ENCODE measurements at places on chromosomes 4 and X. TPM values are rescaled to one million over a fixed set of nuclear protein-coding genes. Genes with fewer than 3 reads are reported as not detected.
A peak's percentile ranks its signal among the peaks of the same experiment; 100 is the strongest.

DNA sequence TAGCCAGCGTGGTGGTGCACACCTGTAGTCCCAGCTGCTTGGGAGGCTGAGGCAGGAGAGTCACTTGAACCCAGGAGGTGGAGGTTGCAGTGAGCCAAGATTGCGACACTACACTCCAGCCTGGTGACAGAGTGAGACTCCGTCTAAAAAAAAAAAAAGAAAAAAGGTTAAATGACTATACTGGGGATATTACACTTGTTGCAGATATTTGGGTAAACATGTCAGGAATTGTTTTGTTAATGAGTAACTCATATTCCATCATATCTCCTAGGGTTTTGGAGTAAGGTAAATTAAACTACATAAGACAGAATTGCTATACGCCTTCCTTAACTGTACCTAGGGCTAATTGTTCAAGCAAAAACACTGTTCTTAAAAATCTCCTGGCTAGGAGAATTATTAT lies 291.4 kb upstream of the IGFBP7 start:
- no peak for DNase-seq
- peaks cover 6% of the 10 kb centered on the region for H3K4me1 ChIP-seq
- H3K4me3 ChIP-seq, result no peak overlapping the region
- H3K27ac ChIP-seq, result no peak overlapping the region
- no peaks in the 10 kb centered on the region for H3K36me3 ChIP-seq
- H3K27me3 ChIP-seq, result no peaks in the 10 kb centered on the region

DNA sequence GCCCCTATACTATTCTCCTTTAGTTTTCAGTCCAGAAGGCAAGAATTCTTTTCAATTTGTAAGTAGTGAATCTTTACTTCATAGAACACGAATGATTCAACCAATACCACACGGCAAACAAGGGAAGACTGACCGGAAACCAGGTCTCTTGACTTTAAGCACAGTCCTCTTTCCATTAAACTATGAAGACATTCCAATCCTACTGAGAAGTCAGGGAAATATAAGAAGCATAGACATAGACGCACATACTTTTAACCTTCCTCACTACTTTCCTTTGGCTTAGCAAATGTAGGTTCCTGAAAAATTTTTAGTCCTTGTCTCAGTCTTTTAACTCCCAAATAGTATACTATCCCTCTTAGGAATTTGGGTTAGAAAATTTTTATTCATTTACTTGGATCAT lies 9.1 kb downstream of the CHRDL1 start:
- no peaks in the 10 kb centered on the region for H3K4me1 ChIP-seq
- H3K4me3 ChIP-seq, result no peak overlapping the region
- peak overlapping the region; percentile 45 for H3K27ac ChIP-seq
- no peaks in the 10 kb centered on the region for H3K36me3 ChIP-seq
- DNase-seq, result peak; percentile 89

GRCh38 chr4:153519687-153520086 lies 53.5 kb downstream of the TMEM131L start:
- peaks cover 4% of the 10 kb centered on the region for H3K4me1 ChIP-seq
- no peak overlapping the region for H3K4me3 ChIP-seq
- H3K27ac ChIP-seq, result no peak overlapping the region
- no peak for DNase-seq

DNA sequence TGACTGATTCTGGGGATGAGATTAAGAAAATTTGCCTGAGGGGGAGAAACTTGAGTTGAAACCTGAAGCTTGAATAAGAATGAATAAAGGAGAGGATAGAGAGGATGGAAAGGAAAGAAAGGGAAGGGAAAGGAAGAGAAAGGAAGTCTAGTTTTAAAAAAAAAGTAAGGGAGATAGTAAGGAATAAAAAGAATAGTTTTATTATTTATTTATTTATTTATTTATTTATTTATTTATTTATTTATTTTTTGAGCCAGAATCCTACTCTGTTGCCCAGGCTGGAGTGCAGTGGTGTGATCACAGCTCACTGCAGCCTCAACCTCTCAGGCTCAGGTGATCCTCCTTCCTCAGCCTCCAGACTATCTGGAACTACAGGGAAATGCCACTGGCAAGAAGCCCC lies 62.0 kb upstream of the NAF1 start:
- H3K27me3 ChIP-seq, result no peaks in the 10 kb centered on the region
- no peak overlapping the region for H3K4me3 ChIP-seq
- H3K36me3 ChIP-seq, result no peaks in the 10 kb centered on the region
- DNase-seq, result no peak
- H3K4me1 ChIP-seq, result no peaks in the 10 kb centered on the region

- H3K27ac ChIP-seq, result no peak overlapping the region
- H3K36me3 ChIP-seq, result no peaks in the 10 kb centered on the region
- H3K4me1 ChIP-seq, result peaks cover 2% of the 10 kb centered on the region
- H3K27me3 ChIP-seq, result no peaks in the 10 kb centered on the region
- no peak overlapping the region for H3K4me3 ChIP-seq
These were observed 187.0 kb downstream of the BMPR1B start for GRCh38 chr4:94944726-94945125.

The PDS5A gene
- total RNA-seq, result 49.5 TPM

The GPR173 gene
- total RNA-seq, result 8.1 TPM

DNA sequence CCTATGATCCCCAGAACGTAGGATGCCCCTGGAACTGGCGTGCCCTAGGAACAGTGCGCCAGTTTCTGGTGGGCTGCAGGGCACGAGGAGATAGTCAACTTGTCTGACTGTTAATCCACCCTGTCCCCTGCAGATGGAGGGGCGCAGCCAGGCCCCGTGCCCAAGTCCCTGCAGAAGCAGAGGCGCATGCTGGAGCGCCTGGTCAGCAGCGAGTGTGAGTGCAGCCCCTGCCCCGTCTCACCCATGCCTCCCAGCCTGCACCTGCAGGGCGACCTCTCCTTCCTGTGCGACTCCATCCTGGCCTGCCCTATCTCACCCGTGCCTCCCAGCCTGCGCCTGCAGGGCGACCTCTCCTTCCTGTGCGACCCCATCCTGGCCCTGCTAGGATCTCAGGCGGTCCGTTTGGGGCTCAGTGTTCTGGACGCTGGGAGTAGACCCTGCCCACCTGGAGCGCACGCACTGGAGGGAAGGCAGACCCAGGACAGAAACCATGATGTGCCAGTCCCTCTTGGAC lies 22.2 kb downstream of the WFS1 start:
- H3K4me3 ChIP-seq, result no peak overlapping the region
- no peak overlapping the region for H3K27ac ChIP-seq
- peaks cover 7% of the 10 kb centered on the region for H3K36me3 ChIP-seq
- no peaks in the 10 kb centered on the region for H3K27me3 ChIP-seq
- DNase-seq, result no peak
- no peaks in the 10 kb centered on the region for H3K4me1 ChIP-seq

DNA sequence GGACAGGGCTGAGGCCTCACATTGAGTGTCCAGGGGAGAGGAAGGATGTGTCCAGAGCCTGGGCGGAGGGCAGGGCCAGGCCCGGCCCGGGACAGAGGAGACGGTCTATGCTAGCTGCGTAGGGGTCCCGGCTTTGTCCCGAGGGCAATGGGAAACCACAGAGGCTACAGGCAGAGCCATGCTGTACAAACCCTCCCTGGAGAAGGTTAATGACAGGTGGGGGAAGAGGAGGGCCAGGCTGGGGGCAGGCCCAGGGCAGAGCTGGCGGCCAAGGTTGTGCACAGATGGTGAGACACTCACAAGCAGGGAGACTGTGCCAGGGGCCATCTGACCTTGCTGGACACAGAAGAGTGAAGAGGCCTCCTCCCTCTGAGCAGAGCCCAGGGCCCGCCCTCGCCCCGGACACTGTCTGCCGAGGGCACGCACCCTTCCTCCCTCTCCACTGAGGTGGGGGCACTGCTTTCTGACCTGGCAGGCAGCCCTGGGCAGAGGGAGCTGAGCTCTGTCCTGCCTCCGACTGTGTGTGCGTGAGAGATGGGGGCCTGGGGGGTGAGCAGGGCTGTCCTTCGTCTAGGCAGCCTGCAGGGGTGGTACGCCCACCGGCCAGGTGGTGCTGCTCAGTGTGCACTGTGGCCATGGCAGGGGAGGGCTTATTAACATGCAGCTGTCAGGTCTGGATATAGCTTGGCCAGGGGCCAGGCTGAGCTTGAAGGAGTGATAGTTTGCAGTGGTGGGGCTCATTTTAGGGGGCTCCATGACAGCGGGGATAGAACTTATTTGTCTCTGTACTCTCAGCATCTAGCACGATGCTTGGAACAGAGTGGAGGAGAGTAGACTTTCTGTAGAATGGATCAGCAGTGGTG lies 75.7 kb upstream of the LRPAP1 start:
- no peaks in the 10 kb centered on the region for H3K27me3 ChIP-seq
- DNase-seq, result no peak
- no peaks in the 10 kb centered on the region for H3K36me3 ChIP-seq

GRCh38 chrX:9355739-9356138 lies 109.1 kb upstream of the TBL1X start:
- H3K4me1 ChIP-seq, result peaks cover 4% of the 10 kb centered on the region
- H3K27ac ChIP-seq, result no peak overlapping the region
- H3K4me3 ChIP-seq, result no peak overlapping the region
- no peaks in the 10 kb centered on the region for H3K27me3 ChIP-seq

DNA sequence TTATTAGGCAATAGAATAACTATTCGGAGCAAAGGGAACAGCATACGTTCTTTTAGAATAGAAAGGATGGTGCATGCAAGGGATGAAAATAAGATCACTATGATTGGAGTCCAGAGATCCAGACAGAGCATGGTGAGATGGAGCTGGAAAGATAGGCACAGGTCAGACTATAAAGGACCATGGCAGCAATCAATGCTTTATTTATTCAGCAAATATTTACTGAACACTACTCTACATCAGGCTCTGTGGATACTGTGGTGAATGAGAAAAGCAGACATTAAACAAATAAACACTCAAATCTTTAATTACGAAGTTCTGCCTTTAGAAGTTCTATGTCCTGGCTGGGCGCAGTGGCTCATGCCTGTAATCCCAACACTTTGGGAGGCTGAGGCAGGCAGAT lies 44.7 kb upstream of the ACSL4 start:
- no peaks in the 10 kb centered on the region for H3K36me3 ChIP-seq
- H3K27ac ChIP-seq, result no peak overlapping the region
- H3K27me3 ChIP-seq, result no peaks in the 10 kb centered on the region

DNA sequence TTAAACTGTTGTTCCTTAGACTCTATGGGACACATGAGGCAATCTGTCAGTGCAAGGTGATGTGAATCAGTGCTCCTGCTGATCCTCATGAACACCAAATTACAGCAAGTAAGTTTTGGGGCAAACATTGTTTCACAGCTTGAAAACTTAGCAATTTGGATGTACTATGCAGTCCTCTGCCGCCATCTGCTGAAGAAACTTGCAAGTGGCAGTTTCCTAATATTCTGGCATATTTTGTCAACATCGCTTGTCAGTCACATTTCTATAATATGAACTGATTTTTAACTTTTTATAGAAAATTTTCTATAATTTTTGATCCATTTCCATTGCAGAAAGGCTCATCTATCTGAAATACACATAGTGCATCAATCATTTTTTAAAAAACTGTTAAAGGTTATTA lies 56.3 kb downstream of the ZAR1 start:
- no peaks in the 10 kb centered on the region for H3K27me3 ChIP-seq
- no peak overlapping the region for H3K27ac ChIP-seq
- H3K4me3 ChIP-seq, result no peak overlapping the region
- H3K4me1 ChIP-seq, result peaks cover 7% of the 10 kb centered on the region
- DNase-seq, result peak; percentile 18

DNA sequence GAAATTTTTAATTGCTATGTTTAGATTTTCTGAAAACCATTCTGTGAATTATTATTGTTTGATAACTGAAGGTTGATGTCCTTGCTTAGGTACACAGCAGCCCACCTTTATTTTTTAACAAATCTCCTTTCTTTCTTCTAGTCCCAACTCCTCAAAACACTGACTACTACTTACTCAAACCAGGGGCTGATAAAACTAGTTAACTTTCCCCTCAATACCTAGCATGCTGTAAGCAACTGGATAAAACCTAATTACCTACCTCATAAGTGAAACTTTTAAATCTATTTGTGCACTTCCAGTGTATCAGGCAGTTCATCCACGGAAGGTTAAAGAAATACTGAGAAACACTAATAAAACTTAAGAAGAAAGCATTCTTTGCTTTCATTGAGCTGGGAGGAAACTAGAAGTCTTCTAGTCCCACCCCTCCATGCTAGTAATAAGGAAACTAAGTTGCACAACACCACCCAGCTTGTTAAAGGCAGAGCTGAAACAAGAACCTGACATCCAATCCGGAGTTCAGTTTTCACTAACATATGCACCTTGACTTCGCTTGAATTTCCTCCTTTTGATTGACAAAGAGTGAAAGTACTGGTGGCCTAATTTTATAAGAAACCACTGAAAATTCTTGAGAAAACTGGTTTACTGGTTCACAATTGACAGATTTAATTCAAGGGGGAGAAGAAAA lies 180.2 kb upstream of the TET2 start:
- no peak overlapping the region for H3K27ac ChIP-seq
- H3K4me3 ChIP-seq, result no peak overlapping the region
- DNase-seq, result no peak
- H3K27me3 ChIP-seq, result no peaks in the 10 kb centered on the region
- no peaks in the 10 kb centered on the region for H3K36me3 ChIP-seq
- no peaks in the 10 kb centered on the region for H3K4me1 ChIP-seq

The FOXR2 gene
- not detected for total RNA-seq

- no peak overlapping the region for H3K4me3 ChIP-seq
- peak; percentile 0 for DNase-seq
- no peaks in the 10 kb centered on the region for H3K36me3 ChIP-seq
- H3K4me1 ChIP-seq, result peaks cover 4% of the 10 kb centered on the region
- peak overlapping the region; percentile 46 for H3K27ac ChIP-seq
These were observed 196.4 kb upstream of the MAGEB18 start for GRCh38 chrX:25941559-25942250.

The TIGD4 gene
- total RNA-seq, result 0.23 TPM

The SOX3 gene
- total RNA-seq, result 0.98 TPM

GRCh38 chrX:139766545-139766983 lies 58.6 kb upstream of the MCF2 start:
- H3K4me3 ChIP-seq, result no peak overlapping the region
- no peaks in the 10 kb centered on the region for H3K36me3 ChIP-seq
- no peaks in the 10 kb centered on the region for H3K27me3 ChIP-seq
- no peak for DNase-seq
- no peaks in the 10 kb centered on the region for H3K4me1 ChIP-seq

- no peak overlapping the region for H3K27ac ChIP-seq
- H3K36me3 ChIP-seq, result no peaks in the 10 kb centered on the region
- no peaks in the 10 kb centered on the region for H3K4me1 ChIP-seq
- no peaks in the 10 kb centered on the region for H3K27me3 ChIP-seq
- H3K4me3 ChIP-seq, result no peak overlapping the region
- no peak for DNase-seq
These were observed 51.6 kb upstream of the WDR1 start for GRCh38 chr4:10168151-10168550.

- no peak for DNase-seq
- H3K4me1 ChIP-seq, result no peaks in the 10 kb centered on the region
- no peak overlapping the region for H3K27ac ChIP-seq
These were observed 158.3 kb downstream of the SPCS3 start for GRCh38 chr4:176478076-176478475.

DNA sequence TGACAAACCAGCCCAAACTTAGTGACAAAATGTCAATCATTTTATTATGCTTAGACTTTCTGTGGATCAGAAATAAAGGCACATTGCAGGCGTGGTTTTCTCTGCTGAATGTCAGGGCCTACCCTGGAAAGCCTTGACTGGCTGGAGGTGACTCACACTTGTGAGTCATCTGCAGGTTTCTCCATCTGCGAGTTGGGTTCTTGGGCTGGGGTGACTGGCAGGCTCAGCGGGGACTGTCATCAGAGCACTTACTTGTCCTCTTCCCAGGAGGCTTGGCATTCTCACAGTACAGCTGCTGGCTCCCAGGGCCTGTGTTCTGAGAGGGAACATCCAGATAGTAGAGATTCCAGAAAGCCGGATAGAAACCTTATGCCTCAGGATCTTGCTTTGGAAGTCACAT lies 153.8 kb upstream of the AGA start:
- H3K27ac ChIP-seq, result no peak overlapping the region
- no peaks in the 10 kb centered on the region for H3K36me3 ChIP-seq
- no peaks in the 10 kb centered on the region for H3K27me3 ChIP-seq

The KLHL13 gene
- 3.1 TPM for total RNA-seq

GRCh38 chr4:146661367-146661766 lies 22.7 kb downstream of the POU4F2 start:
- no peak for DNase-seq
- no peak overlapping the region for H3K27ac ChIP-seq
- H3K4me3 ChIP-seq, result no peak overlapping the region
